ENCODE measurements at places on chromosomes 1 and 21.

DNA sequence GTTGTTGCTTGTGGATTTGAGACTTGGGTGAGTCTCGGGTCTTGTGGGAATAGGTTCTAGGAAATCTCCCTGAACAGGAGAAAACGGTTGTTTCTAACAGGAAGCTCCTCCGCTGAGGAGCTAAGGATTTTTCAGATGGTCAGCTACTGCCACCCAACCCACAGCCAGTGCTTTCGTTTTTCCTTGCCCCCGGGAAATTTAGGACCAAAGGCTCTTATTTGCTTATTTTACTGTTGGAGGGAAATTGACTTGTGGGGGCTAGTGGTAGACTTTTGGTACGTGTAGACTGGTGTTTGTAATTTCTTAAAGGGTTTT is 792 bp downstream of the SNX7 start:
- DNase-seq = no peak

GRCh38 chr1:245291351-245291750 is 136.6 kb downstream of the KIF26B start:
- DNase-seq = no peak

GRCh38 chr1:236692128-236692527 is 5.8 kb downstream of the ACTN2 start:
- DNase-seq = no peak

GRCh38 chr1:221781102-221781755 is 39.3 kb upstream of the DUSP10 start:
- DNase-seq = no peak

- DNase-seq = no peak
These were observed 87.0 kb downstream of the TNR start for GRCh38 chr1:175656416-175656815.

GRCh38 chr1:41607808-41608207 is 123.3 kb upstream of the EDN2 start:
- DNase-seq = no peak

GRCh38 chr21:45991606-45992300 is 10.2 kb downstream of the COL6A1 start:
- no peak for DNase-seq

GRCh38 chr1:111955755-111956154 is 33.7 kb downstream of the KCND3 start:
- no peak for DNase-seq

- no peak for DNase-seq
These were observed 14.5 kb upstream of the CFHR4 start for GRCh38 chr1:196873385-196873784.

DNA sequence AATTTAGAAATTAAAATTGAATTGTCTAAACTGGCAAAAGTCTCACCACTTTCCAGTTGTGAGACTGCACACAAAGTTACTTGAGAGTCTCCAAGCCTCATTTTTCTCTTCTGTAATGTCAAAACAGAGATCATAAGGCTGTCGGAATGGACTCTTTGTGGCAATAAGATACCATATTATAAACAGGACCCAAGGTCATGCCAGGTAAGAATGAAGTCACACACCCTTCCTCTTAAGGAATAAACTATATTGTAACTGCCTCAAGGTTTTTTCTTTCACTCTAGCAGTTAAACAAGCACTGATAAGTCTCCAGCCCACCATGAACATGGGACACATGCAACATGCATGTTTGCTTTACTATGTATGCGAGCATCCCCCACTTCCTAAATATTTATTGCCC is 50.1 kb upstream of the DIRAS3 start:
- DNase-seq = no peak

DNA sequence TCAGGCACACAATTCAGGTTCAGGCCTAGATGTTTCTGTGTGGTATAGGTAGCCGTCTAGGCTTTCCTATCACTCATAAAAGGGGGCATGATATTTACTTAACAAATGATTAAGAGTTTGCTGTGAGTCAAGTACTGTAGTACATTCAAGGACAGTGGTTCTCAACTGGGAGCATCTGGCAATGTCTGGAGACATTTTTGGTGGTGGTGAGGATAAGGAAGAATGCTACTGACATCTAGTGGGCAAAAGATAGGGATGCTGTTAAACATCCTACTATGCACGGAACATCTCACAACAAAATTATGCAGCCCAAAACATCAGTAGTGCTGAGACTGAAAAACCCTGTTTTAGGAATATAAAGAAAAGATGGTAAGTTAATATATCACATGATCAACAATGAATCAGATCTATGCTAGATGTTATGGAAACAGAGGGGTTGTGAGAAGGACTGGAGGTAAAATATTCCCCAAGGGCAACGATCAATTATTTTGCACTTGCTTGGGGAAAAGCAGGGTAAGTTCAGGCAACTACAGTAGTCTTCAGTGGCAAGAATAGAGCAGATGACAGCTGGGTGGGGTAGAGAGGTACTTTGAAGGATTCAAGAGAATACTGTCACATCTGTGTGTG is 4.9 kb downstream of the DNTTIP2 start:
- no peak for DNase-seq

DNA sequence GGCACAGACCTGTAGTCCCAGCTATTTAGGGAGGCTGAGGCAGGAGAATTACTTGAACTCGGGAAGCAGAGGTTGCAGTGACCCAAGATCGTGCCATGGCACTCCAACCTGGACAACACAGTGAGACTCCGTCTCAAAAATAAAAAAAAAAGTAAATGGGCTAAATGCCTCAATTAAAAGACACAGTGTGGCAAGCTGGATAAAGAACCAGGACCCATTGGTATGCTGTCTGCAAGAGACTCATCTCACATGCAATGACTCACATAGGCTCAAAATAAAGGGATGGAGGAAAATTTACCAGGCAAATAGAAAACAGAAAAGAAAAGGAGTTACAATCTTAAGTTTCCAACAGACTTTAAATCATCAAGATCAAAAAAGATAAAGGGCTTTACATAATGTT is 40.3 kb downstream of the ACBD6 start:
- no peak for DNase-seq

GRCh38 chr1:93715529-93716126 is 34.0 kb upstream of the BCAR3 start:
- DNase-seq = no peak

GRCh38 chr1:67688526-67689219 is 3.7 kb downstream of the GADD45A start:
- no peak for DNase-seq

GRCh38 chr1:201218409-201218808 is 27.8 kb downstream of the IGFN1 start:
- no peak for DNase-seq

DNA sequence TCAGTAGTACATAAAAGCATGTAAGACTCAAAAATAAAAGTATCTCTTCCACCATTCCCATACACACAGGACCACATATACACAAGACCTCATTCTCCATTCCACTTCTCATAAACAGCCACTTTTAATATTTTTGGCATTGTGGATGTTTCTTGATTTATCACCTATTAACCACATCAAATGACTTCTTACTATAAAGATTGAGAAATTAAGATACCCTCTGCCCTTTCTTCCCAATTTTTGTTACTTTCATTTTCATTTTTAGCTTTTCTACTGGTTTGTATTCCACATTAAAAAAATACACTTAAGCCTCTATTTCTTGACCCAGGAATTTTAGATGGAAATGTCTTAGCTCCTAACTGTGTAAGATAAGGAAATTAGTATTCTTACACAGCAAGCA is 22.8 kb downstream of the AKT3 start:
- no peak for DNase-seq

- no peak for DNase-seq
These were observed 285.0 kb downstream of the BRINP3 start for GRCh38 chr1:190192627-190193026.

DNA sequence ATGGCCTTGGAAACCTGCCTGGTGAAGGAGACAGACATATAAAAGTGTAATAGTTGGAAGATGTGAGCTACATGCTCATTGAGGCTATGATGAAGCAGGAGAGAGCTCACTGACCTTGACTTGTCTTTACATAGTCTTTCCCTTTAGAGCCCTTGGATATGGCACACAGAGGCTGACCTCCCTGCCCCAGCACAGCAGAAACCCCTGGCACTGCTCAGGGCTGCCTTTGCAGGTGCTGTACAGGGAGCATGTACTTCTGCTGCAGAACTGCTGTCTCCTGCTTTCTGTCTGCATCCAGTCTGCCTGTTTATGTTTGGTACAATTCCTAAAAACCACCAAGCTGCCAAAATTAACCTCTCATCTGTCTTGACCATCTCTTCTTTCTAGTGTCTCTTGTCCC is 80.5 kb downstream of the C1orf21 start:
- no peak for DNase-seq

DNA sequence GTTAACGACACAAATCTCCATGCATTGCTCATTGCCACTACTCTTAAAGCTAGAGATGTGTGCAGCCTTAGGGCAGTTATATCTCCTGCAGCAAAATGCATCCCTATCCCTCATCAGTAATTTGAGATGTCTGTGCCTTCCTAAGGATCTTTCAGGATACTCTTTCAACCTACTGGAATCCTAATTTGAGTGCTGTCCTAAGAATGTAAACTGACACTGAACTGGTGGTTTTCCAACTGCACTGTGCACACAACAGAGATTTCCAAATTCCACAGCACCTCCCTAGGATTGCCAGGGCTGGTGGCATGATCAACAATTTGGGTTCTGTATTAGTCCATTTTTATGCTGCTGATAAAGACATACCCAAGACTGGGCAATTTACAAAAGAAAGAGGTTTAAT is 193.9 kb downstream of the LTN1 start:
- DNase-seq = no peak

GRCh38 chr1:25567710-25568089 is 24.3 kb downstream of the LDLRAP1 start:
- DNase-seq = no peak

All from activated naive CD4-positive, alpha-beta T cell (primary cell).